ENCODE measurements at places on chromosomes 6 and 20.

GRCh38 chr20:31516651-31517050 lies 2.4 kb downstream of the HM13 start:
- no peak for DNase-seq

GRCh38 chr6:115404446-115404845 lies 656.2 kb downstream of the FRK start:
- no peak for DNase-seq

- no peak for DNase-seq
Observed at GRCh38 chr6:45801471-45802289, 214.0 kb downstream of the CLIC5 start.

- DNase-seq = no peak
Observed at GRCh38 chr6:91482498-91482897, 895.6 kb upstream of the MAP3K7 start.
